Brain (organoid and tissue), 16 donors: ENCODE measurements at places on chromosomes 7 and 10. TPM values are rescaled to one million over a fixed set of nuclear protein-coding genes. Genes with fewer than 3 reads are reported as not detected.

- no peak for DNase-seq
Observed at GRCh38 chr7:47762207-47762606, 180.3 kb upstream of the TNS3 start.

DNA sequence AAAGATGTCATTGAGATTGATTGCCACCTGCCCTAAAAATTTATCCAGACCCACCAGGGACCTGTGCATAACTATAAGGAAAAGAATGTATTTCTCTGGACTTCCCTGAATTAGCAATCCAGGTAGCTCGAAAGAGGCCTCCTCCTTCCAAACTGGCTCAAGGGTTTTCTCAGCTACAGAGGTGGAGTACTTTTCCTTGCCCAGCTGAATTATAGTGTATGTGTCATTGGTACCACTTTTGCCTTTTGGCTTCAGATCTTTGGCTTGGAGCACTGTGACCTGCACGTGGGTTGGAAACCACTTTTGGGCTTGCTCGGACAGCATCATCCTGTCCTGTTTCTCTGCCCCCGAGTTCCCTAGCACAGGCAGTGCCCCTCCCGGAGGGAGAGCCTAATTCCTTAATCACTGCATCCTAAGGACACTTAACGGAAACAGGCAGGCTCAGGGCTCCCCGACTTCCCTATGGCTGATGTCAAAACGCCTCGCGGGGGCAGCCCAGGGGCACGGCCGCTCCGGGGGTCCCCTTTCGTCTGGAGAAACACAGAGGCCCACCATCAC lies 825 bp downstream of the RAB11FIP2 start:
- DNase-seq, result peak; percentile 50

DNA sequence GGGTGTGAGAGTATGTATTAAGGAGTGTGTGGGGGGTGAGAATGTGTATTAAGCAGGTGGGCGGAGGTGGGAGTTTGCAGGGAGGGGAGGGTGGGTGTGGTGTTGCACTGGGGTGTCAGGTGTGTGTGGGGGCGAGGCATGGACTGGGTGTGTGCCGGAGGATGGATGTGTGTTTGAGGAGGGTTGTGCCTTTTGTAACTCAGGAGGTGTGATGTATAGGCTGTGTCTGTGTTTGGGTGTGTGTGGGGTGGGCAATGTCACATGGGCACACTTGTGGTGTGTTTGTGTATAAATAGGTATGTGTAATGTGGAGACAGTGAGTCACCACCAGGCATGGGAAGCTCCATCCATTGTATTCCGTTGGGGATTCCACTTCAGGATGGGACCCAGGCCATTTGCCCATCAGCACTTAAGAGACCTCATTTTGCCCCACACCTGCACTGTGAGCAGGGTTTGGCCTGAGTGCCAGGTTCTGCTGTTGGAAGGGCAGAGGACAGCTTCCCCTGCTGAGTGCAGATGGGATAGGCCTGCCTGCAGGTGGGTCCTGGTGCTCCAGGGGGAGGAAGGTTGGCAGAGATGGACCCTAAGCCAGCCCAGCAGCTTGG lies 5.8 kb downstream of the UNC5B start:
- no peak for DNase-seq

GRCh38 chr7:121505021-121505420 lies 108.9 kb upstream of the FAM3C start:
- DNase-seq, result no peak

DNA sequence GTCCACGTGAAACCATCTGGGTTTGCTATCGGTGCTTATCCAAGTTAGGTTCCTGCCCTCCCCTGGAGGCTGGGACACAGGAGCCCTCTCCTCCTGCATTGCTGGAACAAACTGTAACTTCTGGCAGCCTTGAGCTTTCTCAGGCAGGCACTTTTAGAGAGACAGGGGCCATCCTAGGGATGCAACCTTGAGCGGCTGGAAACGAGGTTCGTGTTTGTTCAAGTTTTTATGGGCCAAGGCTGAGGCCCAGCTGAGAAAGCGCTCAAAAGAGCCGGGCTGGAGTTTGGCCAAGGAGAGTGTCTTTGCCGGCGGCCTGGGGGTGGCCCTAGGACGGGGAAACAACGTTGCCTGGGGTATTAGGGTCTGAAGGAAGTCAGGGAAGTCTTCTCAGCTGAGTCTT lies 5.5 kb upstream of the MMD2 start:
- no peak for DNase-seq

- DNase-seq, result no peak
Observed at GRCh38 chr7:148727501-148728278, 29.0 kb downstream of the CUL1 start.

DNA sequence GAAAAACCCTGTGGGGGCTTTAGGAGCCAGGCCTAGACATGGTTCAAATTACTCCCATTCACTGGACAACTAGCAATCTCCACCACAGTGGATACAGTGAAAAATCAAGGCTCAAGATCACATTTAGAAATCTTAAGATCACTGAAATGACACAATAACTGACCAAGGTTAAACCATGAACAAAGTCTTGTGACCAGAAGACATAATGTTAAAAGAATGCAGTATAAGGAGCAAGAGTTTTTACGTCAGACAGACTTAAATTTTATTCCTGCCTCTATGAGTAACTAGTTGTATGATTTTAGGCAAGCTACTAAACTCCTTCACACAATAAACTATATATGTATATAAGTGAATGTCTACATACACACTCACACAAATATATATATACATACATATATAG lies 68.5 kb downstream of the MICU1 start:
- DNase-seq, result no peak

DNA sequence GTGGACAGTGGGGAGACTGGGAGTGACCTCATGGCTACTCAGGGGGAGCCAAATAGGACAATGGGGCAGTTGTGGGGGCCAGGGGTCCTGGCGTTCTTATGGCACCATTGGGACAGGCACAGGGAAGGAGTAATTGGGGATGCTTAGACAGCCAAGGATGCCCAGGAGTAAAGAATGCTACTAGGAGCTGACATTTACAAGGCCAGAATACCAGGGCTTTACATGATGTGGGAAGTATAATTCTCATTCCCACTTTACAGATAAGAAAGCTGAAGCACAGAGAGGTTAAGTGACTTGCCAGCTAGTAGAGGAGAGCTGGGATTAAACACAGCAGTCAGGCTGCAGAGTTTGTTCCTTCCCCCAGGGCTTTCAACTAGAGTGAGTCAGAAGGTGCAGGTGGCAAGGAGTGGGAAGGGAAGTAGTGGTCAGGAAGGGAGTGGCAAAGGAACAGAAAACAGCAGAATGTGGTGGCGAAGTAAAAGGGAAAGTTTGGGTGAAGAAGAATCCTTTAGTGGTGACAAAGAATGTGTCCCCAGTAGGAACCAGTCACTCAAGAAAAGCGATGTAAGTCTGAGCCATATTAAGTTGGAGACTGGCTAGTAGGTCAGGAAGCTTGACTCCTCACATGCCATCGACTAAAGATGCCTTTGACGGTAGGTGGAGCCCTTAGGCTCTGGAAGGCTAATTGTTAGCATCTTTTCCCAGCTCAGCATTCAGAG lies 32.8 kb downstream of the CPVL start:
- DNase-seq, result no peak

DNA sequence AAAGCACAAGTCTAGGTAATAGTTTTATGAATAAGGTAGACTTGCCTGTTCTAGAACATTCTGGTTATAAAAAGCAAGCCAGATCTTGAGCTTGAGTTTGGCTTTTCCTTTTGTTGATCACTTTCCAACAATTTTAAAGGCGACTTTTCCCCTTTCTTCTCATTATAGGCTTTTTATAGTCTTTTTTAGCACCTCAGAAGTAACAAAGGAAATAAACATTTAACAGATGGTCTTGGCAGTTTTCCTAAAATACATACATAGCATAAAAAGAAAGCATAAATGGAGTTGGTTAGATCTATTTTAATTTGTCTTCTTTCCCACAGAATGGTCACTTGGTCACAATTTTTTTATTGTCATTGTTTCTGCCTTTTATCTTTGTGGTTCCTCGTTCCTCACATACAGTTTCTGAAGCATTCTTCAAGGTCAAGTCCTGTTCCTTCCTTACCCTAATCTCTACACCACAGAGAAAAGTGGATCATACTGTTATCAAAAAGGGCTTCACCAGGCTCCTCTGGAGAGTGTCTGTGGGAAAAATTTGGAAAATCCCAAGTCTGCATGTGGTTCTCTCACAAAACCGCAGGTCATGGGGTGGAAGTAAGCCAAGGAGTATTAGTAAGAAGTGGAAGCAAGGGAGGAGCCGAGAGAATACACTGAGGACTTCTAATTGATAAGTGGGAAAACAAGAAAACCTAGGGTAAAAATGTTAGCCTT lies 31.3 kb downstream of the THNSL1 start:
- DNase-seq, result no peak

DNA sequence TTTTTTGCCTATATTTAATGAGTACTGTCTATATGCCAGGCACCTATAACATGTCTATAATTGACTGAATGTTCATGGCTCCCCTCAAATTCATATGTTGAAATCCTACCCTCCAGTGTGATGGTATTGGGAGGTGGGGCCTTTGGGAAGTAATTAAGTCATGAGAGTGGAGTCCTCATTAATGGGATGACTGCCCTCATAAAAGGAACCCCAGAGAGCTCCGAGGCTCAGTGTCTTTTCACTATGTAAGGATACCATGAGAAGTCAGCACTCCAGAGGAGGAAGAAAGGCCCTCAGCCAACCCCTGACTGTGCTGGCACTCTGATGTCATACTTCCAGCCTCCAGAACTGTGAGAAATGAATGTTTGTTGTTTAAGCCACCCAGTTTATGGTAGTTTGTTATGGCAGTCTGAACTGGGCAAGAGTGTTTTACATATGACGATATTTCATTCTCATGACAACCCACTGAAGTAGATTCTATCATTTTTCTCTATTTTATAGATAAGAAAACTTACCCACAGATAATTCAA lies 61.1 kb upstream of the PCGF5 start:
- no peak for DNase-seq

DNA sequence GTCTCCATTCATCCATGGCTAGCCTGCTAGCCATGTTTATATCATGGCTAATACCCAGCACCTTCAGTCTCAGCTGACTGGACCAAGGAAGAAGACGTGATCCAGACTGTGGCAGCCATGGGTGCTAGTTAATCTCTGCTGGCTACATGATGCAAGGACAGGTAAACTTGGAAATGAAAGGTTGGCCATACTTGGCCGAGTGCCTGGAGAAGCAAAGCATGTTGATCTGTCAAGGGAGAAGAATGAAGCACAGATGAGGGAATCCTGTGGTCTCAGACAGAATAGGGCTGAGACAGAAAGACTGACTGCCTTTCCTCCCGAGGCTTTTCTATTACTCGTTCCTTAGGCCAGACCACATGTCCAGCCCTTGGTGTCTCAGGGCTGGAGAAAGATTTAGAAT lies 41.1 kb downstream of the CPVL start:
- no peak for DNase-seq

- DNase-seq, result peak; percentile 45
Observed at GRCh38 chr7:67547183-67547907, 550.7 kb downstream of the TYW1 start.

GRCh38 chr7:158631574-158632195 lies 44.1 kb upstream of the PTPRN2 start:
- no peak for DNase-seq

GRCh38 chr10:103447187-103447586 lies 5.0 kb downstream of the CALHM2 start:
- no peak for DNase-seq

DNA sequence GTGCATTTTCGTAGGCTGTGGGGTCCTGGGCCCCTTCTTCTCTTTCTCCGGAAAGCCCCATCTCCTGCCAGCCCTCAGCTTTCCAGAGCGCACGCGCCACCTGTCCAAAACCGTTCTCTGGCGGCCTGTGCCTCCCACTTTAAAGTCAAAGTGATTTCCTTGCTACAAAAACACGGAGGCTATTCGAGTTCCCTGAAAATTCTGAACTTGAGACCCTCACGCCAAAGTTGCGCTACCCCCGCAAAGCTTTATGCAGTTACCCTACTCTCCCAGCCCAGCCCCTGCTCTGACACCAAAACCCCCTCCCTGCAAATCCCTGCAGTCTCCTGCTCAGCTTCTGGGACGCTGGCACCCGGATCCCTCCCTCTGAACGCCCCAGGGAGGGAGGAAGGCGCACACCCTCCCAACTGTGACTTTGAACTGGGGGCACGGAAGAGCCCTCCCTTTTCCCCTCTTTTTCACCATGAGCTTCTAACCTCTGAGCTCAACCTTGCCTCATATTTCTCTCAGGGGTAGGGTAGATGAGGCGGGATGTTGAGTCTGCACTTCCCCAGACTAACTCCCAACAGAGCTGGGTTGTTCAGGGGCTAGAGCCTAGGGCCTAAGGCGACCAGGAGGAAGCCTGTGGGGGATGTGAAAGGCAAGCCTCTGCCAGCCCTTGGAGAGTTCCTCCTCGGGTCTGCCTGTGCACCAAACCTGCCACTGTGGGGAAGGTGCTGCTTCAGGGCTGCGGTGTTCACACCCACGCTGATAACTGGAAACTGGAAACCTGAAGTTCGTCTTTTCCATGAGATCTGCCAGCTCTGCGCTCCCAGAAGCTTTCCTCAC lies 2.7 kb upstream of the PAX4 start:
- peak; percentile 5 for DNase-seq

DNA sequence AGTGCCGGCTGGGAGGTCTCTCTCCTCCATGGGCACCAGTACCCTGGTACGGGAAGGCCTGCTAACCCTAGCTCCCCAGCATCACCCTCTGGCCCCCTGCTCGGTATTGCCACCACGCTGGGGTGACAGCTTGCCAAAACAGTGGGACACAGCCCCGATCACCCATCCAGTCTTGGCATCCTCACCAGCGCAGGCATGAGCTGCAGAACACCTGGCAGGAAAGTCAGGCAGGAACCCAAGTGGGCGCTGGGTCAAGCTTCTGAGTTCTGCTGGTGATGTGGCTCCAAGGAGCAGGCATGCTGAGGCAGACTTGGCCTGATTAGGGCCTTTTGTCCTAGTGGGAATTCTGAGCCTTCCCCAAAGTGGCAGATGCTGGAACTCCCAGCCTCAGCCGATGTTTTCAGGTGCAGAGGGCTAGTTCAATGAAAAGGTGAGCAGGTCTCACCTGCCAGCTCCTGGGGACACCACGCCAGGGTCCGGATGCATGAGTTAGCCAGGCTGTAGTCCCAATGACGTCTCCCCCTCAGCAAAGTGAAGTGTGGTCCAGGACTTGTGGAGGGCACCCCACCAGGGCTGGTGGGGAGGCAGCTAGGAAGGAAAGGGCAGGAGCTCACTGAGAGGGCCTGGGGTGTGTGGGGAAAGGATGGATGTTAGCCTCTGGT lies 8.5 kb upstream of the ZNF22 start:
- DNase-seq, result no peak

GRCh38 chr7:20839987-20840386 lies 53.3 kb upstream of the SP8 start:
- DNase-seq, result no peak

NOLC1 gene
- polyA plus RNA-seq, result 124 TPM

PILRA gene
- polyA plus RNA-seq, result 3.8 TPM

EN2 gene
- 0.19 TPM for polyA plus RNA-seq

GHRHR gene
- 1.6 TPM for polyA plus RNA-seq

FANK1 gene
- 1.2 TPM for polyA plus RNA-seq

LRRC4 gene
- 7.8 TPM for polyA plus RNA-seq

CLEC5A gene
- 0.14 TPM for polyA plus RNA-seq

PNLIPRP3 gene
- not detected for polyA plus RNA-seq

AOAH gene
- 2.6 TPM for polyA plus RNA-seq

LIPA gene
- 73.1 TPM for polyA plus RNA-seq

ADAM12 gene
- polyA plus RNA-seq, result 1.4 TPM

DEPP1 gene
- polyA plus RNA-seq, result 33.5 TPM

ADCY1 gene
- polyA plus RNA-seq, result 25.1 TPM
